ENCODE measurements at places on chromosomes 7 and 10.

- DNase-seq, result no peak
Observed at GRCh38 chr10:106682175-106682574, 482.3 kb downstream of the SORCS1 start.

DNA sequence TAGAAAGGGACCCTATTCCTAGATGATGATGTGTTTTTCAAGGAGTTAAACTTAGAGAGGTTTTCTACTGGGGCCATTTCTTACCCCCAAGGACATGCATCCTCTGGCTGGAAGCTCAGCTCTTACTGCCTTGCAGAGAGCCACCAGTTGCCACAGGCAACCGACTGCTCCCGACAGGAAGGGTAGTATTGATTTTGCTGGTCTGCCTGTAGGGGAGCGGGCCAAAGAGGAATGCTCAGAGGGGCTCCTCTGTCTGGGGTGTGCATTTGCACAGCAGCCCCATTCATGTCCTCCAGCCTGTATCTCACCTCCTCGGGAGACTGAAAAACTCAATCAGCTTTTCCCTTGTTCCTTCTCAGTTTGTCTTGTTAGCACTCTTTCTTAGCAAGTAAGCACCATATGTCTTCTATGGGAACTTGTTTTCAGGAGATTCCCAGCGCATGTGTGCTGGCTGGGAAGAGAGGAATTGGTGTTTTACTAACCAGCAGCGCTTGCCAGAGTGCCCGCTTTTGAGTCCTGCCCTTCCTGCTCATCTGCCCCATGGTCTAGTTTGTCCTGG is 739.0 kb upstream of the GALNT17 start:
- DNase-seq, result no peak

GRCh38 chr7:106068986-106069385 is 43.1 kb downstream of the SYPL1 start:
- no peak for DNase-seq

DNA sequence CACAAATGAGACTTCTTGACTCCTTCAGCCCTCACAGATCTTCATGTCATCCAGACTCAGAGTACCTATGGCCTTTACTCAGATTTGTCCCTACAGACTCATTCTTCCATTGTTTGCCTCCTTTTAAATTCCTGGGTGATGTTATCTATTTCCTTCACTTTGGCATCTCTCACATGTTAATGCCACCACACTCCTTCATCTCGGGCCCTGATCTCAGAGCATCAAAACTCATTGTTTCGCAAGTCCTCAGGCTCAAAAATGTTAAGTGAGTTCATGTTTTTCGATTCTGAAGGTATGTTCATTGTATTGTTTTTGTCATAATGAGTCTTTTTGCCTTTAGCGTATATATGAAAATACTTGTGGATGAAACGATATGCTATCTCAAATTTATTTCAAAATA is 62.3 kb upstream of the AHR start:
- DNase-seq, result no peak

- no peak for DNase-seq
Observed at GRCh38 chr7:139744768-139745677, 32.8 kb downstream of the HIPK2 start.

DNA sequence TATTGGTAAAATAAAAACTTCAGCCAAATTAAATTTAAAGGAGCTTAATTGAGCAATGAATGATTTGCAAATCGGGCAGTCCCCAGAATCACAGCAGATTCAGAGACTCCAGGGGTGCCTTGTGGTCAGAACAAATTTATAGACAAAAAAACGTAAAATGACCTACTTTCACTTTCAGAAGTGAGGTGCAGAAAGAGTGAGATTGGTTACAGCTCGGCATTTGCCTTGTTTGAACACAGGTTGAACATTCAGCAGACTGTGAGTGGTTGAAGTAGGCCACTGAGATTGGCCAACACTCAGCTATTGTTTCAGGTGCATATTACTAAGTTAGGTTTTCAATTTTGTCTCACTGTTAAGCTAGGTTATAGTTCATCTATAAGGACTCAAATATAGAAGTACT is 153.4 kb downstream of the BICC1 start:
- DNase-seq, result no peak

DNA sequence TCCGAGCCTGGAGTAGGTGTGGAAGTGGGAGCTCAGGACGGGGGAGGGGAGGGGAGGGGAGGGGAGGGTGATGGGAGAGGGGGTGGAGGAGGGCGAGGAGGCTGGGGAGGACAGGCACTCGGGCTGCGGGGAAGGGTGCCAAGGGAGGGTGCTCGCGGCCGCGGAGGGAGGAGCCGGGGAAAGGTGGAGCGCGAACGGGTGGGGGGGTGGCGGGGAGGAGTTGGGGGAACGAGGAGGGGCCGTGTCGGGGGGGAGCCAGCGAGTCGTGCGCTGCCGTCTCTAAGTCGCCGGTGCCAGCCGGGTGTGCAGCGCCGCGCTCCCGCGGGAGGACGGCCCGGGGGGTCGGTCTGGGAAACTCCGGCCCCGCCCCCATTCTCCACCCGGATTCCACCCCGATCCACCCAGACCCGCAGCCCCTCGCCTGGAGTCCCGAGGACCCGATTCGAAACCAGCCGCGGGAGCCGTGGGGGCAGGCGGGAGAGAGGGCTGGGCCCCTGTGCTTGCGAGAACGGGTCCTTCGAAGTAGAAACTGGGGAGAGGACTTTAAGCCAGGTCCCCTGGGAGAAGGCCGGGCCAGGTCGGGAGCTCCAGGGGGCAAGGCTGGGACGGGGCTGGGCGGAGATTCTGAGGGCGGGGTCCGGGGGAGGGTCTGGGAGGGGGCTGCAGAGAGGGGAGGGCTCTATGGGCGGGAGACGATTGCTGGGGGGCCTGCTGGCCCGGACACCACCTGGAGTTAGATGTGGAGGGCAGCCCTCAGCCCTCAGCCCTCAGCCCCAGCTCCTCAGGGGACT is at the start of gene ZNF467:
Gene ZNF467, minus strand, starts transcription at position 143 of the 791 bp plus-strand sequence. CDS start 2,556 bp downstream, outside the sequence.
- DNase-seq, result peak; percentile 30

DNA sequence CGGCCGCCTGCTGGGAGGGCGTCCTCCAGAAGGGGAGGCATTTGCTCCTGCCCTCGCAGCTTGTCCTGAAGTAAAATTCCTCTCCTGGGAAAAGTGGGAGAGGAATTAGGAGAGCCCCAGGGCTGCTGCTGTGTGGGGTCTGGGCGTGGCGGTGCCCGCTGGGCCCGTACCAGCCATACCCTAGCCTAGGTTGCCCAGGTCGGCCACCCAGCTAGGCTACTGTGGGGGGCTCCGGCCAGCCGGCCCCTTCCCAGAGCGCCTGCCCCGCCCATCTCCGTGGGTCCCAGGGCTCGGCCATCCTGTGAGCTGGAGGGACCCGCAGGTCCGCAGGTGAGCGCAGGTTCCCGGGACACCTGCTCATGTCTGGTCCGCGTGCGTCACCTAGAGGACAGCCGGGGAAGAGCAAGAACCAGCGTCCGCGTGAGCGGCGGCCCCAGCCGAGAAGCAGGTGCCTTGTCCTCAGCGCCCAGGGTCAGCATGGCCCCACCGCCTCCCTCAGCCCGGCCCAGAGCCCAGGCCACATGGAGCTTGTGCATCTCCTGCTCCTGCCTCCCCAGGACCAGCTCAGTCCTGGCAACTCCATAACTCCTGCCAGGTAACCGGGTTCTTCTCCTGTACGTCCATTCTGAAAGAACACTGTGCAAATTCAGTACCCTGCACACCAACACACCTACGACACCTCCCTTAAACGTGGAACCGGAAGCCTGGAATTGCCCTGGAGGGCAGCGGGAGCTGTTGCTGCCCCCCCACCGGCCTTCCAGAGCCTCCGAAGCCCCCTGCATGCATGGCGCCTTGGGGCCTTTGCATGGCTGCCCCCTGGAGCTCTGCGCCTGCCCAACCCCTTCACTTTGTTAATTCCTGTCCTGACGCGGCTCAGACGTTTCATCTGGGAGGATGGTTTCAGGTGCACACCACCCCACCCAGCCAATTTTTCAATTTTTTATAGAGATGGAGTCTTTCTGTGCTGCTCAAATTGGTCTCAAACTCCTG is 22.8 kb upstream of the FOXL3 start:
- DNase-seq, result no peak

- no peak for DNase-seq
Observed at GRCh38 chr10:102118867-102119266, 1.3 kb downstream of the LDB1 start.

DNA sequence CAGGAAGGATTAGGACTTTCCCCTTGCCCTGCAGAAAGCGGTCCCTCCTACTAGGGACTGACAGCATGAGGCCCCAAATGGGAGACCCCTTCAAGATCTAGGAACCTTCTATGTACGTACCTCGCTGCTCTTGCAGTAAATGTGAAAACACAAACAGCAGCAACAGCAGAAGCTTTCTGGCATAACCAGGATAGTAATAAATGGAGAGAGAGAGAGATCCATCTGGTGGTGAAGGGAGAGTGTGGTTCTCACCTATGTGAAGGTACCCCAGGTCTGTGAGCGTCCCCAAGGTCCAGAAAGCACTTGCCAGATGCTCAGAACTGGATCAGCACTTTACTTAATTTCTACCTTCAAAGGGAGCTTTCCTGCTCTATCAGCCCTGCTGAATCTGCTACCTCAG is 592.7 kb downstream of the PARD3 start:
- DNase-seq, result no peak

DNA sequence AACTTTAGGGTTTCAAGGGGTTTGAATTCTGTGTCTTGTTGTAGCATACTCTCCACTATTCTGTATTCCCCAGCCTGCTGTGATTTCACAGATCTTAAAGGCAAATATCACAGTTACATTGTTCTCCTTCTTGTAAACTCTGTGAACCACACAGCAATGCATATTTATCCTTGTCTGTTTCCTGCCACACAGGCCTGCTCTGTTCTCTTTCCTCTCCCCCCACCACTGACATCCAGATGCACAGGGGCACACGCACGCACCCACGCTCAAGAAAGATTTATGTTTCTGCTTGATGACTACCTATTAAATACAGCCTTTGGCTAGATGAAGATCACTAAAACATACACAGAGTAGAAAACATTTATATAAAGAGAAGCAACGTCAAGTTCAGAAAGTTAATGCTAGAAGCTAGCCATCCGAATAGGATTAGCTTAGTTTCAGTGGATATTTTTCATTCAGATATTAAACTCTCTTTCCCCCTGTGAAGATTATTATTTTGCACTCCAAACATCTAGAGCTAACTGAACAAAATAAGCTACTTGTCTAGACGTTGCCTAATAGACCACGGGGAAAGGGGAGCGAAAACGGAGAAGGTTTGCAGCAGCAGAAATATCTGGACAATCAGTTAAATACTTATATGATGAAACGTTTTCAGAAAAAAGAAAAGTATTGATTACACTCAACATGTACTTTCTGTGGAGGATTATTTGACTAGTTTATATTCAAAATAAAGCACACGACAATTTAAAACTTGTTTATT is 193.1 kb upstream of the SEMA3C start:
- no peak for DNase-seq

DNA sequence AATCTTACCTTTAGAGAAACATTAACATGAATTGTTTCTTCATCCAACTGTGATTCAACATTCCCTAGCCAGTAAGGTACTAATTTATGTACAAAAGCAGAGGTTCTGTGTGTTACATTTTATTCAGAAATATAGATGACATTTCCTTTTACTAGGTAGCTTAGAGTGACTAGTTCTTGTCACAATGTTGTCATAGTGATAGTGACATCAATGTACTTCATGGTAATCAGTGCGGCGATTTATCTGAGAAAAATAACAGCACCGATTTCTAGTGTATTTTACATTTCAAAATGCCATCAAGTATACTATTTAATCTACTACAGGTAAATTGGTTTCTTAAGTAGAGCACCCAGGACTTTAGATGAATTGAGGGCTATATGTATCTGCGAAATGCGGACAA is 72.1 kb upstream of the DGKB start:
- DNase-seq, result no peak

GRCh38 chr7:102860351-102860811 is 52.4 kb upstream of the LRRC17 start:
- no peak for DNase-seq

DNA sequence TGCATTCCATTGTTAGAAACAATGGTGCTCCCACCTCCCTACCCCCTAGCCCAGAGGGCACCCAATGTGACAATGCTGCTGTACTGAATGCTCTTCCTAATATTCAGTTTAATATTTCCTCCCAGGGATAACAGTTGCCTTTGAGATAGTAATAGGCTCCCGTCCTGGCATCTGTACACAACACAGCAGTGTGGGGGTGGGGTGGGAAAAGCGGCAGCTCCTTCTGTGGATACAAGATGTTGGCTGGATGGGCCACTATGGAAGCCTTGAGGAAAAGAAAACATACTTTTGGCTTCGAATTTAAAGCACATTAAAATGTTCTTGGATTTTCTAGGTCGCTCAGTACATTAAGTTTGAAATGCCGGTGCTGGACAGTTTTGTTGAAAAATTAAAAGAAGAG is 9.2 kb upstream of the ZNF22 start:
- DNase-seq, result no peak

DNA sequence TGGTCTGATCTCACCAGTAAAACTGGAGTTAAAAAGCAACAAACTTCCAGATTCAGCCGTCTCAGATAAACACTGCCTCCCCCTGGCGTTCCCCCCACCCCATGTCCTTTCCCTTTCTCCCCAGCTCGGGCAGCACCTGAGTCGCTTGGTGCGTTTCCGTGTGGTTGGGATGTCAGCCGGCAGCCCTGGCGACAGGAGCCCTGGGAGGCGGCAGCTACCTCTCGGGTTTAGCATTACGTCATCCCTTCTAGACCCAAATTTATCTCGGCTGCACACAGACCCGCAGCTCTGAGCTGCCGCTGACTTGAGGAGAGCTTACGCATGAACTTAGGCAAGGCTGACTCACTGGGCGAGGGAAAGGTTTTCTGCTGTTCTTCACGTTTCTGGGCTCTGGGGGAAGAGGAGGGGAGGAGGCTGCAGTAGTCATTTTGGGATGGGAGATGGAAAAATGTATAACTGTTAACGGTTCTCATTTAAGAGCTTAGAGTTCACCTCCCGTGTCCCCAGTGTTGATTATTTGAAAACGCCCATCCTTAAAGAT is 14.4 kb downstream of the MXI1 start:
- peak; percentile 65 for DNase-seq

- no peak for DNase-seq
Observed at GRCh38 chr10:70674560-70675495, 2.5 kb downstream of the ADAMTS14 start.

- DNase-seq, result no peak
Observed at GRCh38 chr10:3761021-3761686, 23.9 kb downstream of the KLF6 start.

- no peak for DNase-seq
Observed at GRCh38 chr10:30811276-30812017, 181.9 kb upstream of the LYZL2 start.

GRCh38 chr10:18044976-18045720 is 93.4 kb downstream of the SLC39A12 start:
- DNase-seq, result no peak

DNA sequence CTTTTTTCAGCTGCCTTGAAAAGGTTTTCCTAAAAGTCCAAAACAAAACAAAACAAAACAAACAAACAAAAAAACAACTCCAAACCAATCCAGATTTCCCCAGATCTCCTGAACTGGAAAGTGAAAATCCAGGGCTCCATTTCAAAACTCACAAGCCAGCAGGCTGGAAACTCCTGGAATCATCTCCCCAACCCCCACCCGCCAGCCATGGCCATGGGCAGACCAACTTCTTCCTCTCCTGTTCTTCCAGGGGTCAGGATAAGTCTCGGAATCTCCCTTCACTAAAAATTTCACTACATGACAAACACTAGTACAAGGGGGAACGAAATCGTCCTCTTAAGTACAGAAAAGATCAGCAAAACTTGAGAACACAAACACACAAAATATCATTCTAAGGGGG is 40.4 kb downstream of the GNA12 start:
- no peak for DNase-seq

All from stimulated activated CD4-positive, alpha-beta T cell treated with anti-CD3 and anti-CD28 coated beads, TNF-alpha, amount 100 ng/mL, for 4 hours (primary cell).